ENCODE measurements at places on chromosomes 2 and 18. TPM values are rescaled to one million over a fixed set of nuclear protein-coding genes. Genes with fewer than 3 reads are reported as not detected.

DNA sequence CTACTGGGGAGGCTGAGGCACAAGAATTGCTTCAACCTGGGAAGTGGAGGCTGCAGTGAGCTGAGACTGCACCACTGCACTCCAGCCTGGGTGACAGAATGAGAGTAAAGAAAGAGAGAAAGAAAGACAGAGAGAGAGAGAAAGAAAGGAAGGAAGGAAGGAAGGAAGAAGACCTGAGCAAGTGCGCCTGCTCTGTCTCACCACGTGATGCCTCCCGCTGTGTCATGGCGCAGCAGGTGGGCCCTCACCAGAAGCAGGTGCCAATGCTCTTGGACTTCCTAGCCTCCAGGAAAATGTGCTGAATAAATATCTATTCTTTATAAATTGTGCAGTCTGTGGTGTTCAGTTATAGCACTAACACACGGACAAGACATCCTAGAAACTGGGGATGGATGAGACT lies 270.0 kb downstream of the CYP26B1 start:
- DNase-seq, result no peak

DNA sequence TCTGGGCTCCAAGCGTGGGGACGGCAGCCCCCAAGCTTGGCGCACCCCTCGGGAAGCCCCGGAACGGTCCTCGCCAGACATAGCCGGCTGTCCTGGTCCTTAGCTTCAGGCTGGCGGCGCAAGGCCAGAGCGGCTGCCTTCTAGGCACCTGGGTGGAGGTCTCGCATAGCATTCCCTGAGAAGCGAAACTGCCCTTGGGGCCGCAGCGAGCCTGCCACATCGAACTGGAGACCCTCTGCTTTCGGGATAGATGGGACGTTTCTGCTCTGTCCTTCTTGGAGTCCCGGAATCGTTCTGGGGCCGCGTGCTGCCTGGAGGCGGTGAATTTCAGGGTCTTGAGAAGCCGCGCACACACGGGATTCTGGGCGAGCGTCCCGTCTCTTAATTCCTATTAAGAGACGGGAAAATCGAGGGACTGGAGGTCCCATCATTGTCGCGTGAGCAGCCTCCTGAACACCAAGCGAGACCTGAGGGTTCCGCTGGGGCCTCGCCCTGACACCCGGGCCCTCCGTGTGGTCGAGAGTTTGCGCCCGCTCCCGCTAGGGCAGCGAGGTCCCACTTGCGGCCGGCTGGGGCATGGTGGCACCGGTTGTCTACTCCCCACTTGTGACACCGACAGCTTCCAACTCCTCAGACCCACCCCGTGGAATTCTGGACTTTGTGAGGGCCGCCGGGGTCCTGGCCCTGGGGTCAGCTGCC lies 9.7 kb upstream of the EN1 start:
- DNase-seq, result no peak

DNA sequence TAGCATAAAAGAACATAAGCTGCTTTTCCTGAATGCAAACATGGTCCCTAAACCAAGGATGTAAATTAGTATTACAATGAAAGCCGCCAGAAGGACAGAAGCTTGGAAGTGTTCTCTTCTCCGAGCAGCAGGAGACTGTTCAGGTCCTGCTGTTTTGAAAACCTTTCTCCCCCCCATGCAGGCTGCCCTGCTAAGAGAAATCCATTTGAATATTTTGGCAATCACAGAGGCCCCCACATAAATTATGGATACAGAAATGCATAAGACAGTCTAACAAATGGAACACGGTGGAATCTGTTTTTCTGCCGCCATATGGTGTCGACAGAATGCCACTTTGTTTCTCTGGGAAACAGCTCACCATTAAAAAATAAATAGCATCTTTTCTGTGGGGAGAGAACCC lies 600.4 kb upstream of the KLHL29 start:
- DNase-seq, result no peak

The CD28 gene
- total RNA-seq, result 0.64 TPM

The VIL1 gene
- not detected for total RNA-seq

The LOXHD1 gene
- total RNA-seq, result 0.28 TPM

The MPPE1 gene
- 29.0 TPM for total RNA-seq

DNA sequence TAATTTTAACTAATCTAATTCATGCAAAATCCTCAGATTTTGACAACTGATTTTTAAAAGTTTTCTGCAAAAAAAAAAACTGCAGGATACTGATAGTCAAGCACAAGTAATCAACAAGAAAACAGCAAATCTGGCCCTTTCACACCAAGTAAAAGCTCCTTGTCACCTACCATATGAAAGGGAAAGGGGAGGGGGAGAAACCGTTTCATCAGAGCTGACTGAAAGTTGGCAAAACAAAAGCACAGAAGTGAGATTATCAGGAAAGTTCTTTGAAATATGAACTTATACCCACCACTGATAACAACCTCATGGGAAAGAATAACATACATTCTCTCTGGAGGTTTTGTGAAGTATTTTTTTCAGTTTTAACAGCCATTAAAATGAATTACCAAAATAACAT lies 38.7 kb downstream of the ZNF521 start:
- no peak for DNase-seq

DNA sequence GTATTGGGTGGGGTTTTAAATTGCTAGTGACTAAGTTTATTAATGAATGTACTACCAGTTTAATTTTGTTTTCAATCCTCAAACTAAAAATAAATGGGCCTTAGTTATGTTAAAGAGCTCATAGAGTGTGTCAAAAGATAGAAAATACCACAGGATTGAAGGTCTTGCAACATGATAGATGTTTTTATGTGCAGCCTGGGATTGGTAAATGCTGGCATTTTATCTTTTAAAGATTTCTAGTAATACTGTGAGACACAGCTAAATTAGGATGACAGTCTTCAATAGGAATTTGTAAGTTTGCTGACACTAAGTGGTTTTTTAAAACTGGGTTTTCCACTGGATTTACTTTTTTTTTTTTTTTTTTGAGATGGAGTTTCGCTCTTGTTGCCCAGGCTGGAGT lies 122.3 kb downstream of the HAUS1 start:
- DNase-seq, result no peak

DNA sequence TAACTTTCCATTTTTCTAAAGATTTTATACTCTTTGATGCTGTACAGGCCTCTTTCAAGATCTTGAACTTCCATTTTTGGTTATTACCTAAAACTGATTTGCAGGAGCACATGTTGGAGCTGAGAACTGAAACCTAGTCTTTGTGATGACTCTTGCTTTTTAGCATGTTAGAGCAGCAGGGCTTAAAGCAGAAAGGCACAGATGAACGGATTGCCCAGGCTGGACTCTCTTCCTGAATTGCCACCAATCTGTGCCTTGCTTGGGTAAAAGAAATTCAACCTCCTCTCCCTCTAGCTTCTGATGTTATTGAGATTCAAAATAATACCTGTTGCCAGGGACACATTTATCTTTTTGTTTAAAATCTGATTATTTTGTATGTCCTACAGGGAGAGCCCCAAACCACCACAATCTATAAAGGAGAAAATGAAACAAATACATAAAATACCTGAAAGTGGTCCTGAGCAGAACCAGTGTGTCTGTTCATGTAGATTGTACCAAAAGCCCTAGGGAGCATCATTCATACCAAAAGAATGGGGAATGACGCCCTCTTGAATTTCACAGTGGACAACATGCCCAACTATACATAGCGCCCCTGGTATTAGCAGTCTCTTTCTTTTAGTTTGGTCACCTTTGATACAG lies 277.0 kb upstream of the MAP2 start:
- DNase-seq, result no peak

- no peak for DNase-seq
These were observed 211.6 kb downstream of the PTH2R start for GRCh38 chr2:208618220-208618619.

DNA sequence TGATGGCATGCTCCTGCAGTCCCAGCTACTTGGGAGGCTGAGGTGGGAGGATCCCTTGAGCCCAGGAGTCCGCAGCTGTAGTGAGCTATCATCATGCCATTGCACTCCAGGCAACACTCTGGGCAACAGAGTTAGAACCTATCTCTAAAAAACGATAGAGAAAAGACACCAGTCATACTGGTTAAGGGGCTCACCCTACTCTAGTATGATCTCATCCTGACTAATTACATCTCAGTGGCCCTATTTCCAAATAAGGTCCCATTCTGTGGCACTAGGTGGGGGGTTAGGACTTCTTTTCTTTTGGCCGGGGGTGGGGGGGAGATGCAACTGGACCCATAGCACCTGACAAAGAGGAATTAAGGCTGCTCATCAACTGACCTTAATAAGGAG lies 163.2 kb upstream of the NCK2 start:
- no peak for DNase-seq

DNA sequence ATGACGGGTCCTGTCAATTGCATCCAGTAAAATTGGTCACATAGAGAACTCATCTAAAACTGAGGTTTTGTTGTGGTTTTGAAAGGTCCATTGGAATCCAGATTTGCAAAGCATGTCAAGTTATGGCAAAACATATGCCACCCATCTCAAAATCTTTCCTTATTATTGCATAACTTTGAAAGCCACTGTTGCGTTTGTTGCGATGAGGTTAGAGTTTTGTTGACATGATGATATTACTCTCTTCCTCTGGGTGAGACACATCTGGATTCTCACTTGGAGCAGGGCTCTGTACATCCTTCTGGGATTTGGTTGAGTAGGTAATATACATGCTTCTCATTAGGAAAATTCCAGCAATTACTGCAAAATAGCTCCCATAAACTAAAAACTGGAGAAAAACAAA lies 20.6 kb downstream of the SCYGR5 start:
- no peak for DNase-seq

DNA sequence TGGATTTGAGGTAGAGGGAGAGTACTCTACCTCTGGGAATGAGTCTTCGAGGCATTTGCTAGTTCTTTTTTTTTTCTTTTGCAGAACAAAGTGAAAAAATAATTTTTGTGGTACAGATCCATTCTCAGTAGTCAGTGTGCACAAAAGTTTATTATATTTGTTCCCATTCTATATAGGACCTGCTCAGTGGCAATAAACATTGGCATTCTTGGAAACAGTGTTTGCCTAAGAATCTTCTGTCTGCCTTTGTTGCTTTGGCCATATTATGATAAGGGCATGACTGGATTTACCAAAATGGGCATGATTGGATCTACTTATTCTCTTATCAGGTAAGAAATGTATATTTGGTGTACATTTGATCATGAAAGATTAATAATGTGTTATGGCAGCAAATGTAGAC lies 583.3 kb downstream of the PLCL1 start:
- no peak for DNase-seq

- DNase-seq, result peak; percentile 85
These were observed 113.8 kb downstream of the SH3RF3 start for GRCh38 chr2:109242654-109243331.

Data from right cardiac atrium (tissue), 5 donors.